Activated CD8-positive, alpha-beta memory T cell treated with anti-CD3 and anti-CD28 coated beads, Interleukin-2, amount 50 U/mL, for 4 hours (primary cell): ENCODE measurements at places on chromosomes 16 and 17.

DNA sequence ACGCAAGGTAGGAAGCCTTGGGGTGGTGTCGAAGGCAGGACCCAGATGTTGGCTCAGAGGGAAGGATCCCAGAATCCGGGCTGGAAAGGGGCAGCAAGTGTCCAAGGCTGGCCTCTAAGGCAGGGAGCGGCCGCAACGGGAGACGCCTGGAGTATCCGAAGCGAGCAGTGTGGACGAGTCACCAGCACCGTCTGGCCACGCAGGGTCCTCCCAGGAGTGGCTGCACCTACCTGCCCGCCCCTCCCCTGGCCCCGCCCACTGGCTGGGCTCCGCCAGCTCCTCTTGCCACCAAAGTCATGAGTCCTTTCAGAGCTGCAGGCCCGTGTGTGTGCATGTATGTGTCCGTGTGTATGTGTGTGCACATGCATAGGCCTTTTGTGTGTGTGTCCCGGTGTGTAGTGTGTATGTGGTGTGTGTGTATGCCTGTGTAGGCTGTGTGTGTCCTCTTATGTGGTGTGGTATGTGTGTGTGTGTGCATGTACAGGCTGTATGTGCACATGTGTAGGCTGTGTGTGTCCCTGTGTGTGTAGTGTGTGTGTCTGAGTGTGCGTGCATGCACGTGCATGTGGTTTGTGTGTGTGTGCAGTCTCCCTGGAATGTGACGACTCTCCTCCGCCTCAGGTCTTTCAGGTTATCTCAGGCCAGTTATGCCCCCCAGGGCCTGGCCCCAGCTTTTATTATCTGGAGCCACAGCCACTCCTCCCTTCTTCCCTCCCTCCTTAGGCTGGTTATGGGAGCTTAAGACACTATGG lies at the start of gene PRSS8:
TSS of gene PRSS8 (minus strand) at position 193 of the 752 bp plus-strand sequence. CDS start 229 bp downstream, outside the sequence.
- no peak for DNase-seq

DNA sequence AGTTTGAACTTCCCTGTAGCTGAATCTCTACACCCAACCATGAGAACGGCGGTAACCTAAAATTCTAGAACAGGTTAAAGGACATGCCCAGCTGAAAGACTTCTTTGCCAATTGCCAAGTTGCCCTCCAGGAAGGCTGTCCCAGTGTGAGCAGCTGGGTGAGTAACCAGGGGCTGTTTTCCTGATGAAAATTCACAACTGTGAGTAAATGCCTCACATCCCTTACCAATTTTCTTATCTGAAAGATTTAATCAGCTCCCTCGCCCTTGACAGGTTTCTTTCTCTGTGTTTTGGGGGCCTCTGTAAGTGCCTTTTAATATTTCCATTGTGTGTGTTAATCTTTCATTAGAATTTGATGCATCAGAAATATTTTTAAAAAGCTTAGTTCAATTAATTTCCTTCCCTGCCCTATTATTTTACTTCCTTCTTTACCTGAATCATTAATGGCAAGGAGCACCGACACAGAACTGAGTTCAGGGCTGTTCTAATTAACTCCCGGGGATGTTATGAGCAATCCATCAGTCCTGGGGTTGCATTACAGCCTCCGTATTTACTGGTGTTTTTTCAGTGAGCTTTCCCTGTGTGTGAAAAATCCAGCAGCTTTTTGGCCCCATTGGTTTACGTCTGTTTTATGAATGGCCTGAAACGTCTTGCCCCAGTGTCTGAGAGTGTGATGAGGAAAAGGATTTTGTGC lies 152.9 kb downstream of the CLEC16A start:
- no peak for DNase-seq

- no peak for DNase-seq
Observed at GRCh38 chr17:7423679-7424078, 1.7 kb upstream of the SPEM2 start.

DNA sequence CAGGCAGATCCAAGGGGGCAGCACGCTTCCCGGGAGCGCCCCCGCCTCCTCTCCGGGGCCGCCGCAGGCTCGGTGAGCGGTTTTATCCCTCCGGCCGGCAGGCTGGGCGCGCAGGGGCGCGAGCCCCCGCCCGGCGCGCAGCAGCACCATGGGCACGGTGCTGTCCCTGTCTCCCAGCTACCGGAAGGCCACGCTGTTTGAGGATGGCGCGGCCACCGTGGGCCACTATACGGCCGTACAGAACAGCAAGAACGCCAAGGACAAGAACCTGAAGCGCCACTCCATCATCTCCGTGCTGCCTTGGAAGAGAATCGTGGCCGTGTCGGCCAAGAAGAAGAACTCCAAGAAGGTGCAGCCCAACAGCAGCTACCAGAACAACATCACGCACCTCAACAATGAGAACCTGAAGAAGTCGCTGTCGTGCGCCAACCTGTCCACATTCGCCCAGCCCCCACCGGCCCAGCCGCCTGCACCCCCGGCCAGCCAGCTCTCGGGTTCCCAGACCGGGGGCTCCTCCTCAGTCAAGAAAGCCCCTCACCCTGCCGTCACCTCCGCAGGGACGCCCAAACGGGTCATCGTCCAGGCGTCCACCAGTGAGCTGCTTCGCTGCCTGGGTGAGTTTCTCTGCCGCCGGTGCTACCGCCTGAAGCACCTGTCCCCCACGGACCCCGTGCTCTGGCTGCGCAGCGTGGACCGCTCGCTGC lies 832 bp downstream of the CDK5R1 start:
- no peak for DNase-seq

DNA sequence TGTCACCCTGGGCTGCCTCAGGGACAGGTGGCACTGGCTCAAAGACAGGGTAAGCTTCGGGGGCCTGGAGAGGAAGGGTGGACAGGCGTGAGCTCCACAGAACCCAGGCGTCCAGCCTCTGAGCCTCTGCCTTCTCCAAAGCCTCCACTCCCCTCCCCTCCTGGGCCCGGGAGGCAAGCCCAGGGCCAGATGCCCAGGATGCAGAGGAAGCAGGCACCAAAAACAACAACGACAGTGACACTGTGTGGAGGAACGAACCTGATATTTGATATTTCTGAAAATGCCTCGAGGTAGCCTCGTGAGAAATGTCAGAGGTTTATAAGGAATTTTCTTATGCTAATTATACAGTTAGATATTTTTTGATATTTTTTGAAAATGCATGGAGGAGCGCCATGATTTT lies 6.0 kb downstream of the BCL7C start:
- no peak for DNase-seq
